ENCODE measurements at places on chromosomes 1 and 21.

GRCh38 chr1:115409094-115410015, 71.3 kb upstream of the NGF start:
- DNase-seq, result no peak

DNA sequence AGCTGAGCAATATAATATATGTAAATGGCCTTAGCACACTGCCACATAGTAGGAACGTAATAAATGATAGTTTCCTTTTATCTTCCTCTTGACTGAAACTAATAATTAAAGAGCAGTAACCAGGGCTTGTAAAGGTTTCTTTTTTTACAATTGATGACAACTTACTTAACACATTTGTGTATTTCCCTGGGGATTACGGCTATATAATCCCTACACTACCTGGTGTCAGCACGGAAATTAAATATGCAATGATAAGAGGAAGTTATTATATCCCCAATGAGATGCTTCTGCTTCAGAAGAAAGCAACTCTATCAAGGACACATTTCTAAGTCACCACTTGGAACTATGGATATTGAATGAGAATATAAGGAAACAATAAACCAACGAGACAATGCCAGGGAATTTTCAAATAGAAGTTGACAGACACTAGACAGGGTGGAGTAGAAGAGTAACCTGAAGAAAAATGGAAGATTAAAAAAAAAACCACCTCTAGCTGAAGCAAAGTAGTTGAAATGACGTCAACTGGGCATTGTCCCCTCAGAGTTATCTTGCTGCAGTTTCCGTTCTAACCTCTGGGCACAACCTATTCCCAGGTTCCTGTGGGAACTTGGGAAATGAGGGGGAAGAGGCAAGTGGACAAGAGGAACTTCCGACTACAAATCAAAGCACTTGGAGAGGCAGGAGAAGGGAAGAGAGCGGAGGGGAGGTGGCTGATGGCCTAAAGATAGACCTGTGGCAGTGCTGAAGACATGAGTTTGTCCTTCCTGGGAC, 66.5 kb downstream of the PLPP3 start:
- DNase-seq, result no peak

DNA sequence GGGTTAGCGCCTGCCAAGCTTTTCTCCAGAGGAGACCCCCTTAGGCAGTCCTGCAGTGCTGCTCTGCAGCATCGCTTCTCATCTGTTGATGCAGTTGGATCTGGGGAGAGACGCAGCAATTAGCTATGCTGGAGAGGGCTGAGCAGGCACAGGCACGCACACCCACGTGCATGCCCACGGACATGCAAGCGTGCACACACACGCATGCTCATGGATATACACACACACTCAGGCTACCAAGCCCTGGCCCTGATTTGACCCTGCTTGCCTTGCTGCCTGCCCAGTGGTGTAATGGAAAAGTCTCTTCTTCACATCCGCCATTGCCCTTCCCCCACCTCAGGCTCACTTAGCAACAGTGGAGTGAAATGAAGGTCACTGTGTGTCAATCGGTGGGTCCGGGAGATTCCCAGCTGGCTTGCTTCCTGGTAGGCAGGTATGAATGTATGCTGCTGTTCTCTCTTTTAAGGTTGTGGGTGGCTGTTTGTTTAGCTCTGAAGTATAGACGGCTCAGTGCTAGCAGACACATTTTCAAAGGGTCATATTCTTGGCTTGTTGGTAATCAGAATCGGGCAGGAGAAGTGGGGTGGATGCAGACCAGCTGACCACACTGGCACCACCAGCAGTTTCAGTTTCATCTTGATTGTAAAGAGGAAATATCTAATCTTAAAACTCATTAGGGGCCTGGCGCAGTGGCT, 9.5 kb downstream of the ATP1B1 start:
- no peak for DNase-seq

- no peak for DNase-seq
Measured at GRCh38 chr1:37944086-37944763, 2.6 kb downstream of the INPP5B start.

GRCh38 chr1:201376464-201377374, 761 bp downstream of the TNNT2 start:
- no peak for DNase-seq

DNA sequence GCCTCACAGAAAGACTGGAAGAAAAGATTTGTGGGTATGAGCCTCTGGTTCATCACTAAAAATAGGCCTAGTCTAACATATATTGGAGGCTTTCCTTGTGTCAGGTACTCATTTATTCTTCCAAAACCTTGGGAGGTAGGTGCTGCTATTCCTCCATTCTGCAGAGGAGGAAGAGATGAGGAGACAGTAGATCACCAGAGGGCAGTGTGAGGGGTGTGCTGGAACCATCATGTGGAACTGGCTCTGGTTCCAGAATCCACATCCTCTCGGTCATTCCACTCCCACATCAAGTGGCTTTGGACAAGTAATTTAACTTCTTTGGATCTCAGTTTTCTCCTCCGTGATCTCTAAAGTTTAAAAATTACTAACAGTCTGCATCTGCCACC, 7.4 kb upstream of the INKA2 start:
- no peak for DNase-seq

GRCh38 chr1:226820941-226821718, 49.3 kb upstream of the PSEN2 start:
- no peak for DNase-seq

GRCh38 chr1:111599781-111600693, 19.6 kb upstream of the RAP1A start:
- no peak for DNase-seq

DNA sequence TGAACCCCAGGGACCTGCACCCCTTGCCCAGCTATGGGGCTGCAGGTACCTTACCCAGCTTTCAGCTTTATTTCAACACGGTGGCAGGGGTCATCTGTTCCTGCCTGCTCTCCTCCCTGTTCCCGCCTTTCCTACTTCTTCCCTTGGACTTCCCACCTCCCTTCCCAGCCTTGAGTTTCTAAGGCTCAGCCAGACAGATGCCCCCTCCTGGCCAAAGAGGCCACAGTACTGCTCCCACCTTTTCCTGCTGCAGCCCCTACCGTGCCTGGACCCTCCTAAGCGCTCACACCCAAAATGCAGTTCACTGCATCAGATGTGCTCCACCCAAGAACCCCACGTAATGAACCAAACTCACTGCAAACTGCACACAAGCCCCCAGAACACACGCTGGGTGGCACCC, 7.7 kb downstream of the NOC2L start:
- no peak for DNase-seq

DNA sequence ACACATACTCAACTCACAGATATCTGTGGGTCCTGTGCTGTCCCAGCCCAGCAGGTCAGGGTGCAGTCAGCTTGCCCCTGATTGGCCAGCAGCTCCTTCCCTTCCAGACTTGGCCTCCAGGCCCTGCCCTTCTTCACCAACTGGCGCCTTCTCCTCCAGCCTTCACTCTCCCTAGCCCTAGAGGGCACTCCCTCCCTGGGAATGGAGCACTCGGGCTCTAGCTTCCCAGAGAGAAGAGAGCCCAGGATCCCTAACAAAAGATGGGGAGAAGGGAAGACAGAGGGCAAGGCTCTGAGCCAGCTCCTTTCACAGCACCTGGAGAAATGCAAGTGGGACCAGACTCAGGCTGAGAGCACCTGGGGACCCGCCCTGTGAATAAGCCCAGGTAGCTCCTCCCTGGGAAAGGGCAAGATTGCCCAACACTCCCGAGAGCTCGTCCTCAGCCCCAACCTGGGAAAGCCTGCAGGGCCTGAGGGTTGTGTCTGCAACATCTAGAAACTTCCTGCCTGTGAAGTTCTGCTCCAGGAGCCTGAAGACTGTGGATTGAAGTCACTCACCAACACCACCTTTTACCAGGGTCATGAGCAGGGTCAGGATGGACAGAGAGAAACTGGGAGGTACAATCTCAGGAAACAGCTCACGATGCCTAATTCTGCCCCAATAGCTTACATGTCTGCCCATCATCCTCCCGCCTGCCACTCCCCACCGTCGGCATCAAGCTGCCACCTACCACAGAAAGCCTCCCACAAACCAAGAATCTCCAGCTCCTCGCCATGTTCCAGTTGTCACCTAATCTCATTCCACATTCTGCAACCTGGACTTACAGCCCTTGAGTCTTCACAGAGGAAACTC, at the start of gene PGLYRP4:
PGLYRP4 (minus strand) TSS at position 331 of the 852 bp plus-strand sequence. CDS start 909 bp downstream, outside the sequence.
- no peak for DNase-seq

- DNase-seq, result no peak
Measured at GRCh38 chr1:192732787-192733186, 76.1 kb upstream of the RGS2 start.

DNA sequence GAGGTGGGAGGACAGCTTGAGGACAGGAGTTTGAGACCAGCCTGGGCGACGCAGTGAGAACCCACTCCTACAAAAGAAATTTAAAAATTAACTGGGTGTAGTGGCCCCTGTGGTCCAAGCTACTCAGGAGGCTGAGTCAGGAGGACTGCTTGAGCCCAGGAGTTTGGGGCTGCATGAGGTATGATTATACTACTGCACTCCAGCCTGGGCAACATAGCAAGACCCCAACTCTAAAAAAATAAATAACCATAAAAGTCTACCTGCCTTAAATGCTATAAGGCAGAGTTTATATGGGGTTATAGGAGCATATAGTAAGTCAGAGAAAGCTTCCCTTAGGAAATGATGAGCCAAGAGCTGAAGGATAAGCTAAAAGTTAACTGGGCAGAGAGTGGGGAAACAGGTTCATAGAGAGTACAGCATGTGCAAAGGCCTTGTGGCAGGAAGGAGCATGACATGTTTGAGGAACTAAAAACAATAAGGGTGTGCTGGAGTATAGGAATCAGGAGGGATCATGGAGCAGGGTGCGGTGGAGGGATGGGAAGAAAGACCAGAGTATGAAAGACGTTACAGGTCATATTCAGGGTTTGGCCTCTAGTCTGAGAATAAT, 68.3 kb downstream of the ADSS2 start:
- DNase-seq, result no peak

GRCh38 chr1:198867182-198867581, 228.3 kb downstream of the PTPRC start:
- no peak for DNase-seq

GRCh38 chr1:9018333-9018732, 7.9 kb downstream of the SLC2A7 start:
- DNase-seq, result no peak

- no peak for DNase-seq
Measured at GRCh38 chr1:10674222-10674621, 122.2 kb downstream of the CASZ1 start.

- no peak for DNase-seq
Measured at GRCh38 chr21:23853796-23854379, 1753.4 kb downstream of the MRPL39 start.

DNA sequence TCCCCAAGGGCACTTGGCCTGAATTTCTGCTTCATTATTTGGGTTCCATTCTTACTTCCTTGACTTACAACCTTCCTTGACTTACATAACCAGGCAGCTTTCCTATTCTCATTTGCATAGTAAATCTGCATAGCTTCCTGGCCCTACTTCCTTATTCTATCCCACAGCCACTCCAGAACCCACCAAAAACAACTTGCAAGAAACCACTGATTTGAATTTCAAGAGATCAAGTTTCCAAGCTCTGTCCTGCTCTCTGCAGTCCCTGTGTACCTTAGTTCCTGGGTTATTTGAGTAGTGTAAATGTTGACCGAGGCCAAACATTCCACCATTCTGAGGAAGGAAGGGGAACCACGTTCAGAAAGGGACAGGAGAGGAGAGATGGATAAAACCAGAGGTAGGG, 603.3 kb downstream of the PTPRC start:
- DNase-seq, result no peak

- DNase-seq, result no peak
Measured at GRCh38 chr1:197063212-197063611, 3.8 kb downstream of the F13B start.

GRCh38 chr1:109493805-109494539, at the start of gene CYB561D1:
Gene CYB561D1, plus strand, starts transcription at chr1:109494094. Its CDS starts 46 bp downstream, at chr1:109494140.
- no peak for DNase-seq

GRCh38 chr1:236140705-236141446, 1.5 kb upstream of the GPR137B start:
- no peak for DNase-seq

DNA sequence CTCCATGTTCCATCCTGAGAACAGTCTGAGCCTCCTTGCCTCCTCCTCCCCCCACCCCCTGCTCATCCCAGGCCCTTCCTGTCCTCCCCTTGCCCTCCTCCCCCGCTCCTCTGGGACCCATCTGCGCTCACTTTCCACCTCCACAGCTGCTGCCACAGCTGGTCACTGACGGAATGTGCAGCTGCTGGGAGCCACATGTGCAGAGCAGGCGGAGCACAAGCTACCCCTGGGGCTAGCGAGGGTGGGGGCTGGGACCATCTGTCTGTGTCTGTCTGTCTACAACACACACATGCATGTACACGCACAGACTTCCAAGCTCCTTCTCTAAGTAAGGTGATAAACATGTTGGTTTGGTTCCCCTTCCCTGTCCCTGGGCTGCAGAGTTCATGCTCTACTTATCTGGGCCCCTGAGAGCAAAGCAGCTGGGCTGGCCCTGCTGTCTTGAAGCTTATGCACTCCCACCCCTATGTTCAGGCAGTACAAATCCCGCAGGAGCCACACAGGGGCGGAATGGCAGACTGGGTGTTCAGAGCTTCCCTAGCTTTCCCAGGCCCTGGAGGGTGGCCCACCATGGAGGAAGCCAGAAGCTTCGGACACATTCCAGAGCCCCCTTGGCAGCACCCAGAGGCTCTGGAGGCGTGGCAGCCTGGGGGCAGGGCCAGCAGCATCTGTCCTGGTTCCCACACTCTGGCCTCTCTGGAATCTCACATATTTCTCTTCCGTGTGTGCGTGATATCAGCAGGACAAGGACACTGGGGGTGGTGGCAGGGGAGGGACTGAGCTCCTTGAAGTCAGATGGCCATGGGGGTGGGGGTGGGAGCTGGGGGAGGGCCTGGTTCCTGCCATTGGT, 7.0 kb upstream of the HEYL start:
- DNase-seq, result no peak

- no peak for DNase-seq
Measured at GRCh38 chr1:154496383-154496782, 5.6 kb upstream of the TDRD10 start.

GRCh38 chr1:239731082-239731748, 344.8 kb downstream of the CHRM3 start:
- DNase-seq, result no peak

GRCh38 chr1:213604477-213604876, 383.3 kb upstream of the PROX1 start:
- DNase-seq, result no peak

DNA sequence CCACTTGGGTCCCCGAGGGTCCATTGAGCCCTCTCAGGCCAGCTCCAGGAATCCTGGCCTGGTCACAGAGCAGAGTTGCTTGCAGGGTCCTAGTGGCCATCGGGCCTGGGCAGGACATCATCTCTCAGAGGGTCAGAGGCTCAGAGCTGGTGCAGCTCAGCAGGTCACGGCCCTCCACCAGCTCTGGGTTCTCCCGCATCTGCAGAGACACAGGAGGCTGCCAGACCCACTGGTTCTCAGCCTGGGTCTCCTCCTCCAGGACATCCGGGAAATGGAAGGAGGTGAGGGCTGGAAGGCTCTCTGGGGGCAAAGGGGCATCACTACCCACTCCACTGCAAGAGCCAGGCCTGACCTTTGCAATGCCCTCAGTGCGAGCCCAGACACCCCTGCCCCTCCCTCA, 6.5 kb downstream of the TMEM54 start:
- DNase-seq, result no peak

Data from NCI-H1436 treated with DMSO at 0.1 percent for 48 hours (cell line).